ENCODE measurements at places on chromosomes 4 and X.

- DNase-seq = no peak
Measured at GRCh38 chr4:3031357-3032082, 42.8 kb downstream of the HTT-AS start.

DNA sequence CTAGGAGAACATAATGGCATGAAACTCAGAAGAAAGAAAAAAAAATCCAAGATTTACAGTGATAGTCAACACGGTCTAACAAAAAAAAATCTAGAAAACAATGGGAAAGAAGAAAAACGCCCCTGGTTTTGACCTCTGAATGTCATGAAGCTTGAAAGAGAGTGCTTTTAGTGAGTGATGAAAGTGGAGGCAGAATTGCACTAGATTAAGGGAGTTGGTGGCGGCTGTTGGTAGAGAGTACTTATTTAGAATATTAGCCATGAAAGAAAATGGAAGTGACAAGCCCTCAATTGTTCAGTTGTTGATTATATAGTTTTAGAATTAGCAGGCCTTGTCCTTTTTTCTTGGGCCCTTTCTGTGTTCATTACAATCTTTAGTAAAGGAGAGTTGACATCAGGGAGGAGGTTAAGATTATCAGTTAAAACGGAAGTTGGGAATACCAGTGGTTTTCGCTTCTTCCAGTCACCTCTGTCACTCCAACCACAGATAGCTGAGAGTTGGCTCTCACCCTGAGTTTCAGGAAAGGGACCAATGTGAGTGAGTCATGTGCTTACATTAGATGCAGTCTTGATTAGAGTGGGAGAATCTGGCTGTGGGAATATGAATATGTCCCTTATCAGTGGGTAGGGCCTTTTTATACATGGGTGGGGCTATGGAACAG is 29.7 kb downstream of the EREG start:
- peak; percentile 75 for DNase-seq

- DNase-seq = no peak
Measured at GRCh38 chr4:94345969-94346368, 3.3 kb upstream of the HPGDS start.

DNA sequence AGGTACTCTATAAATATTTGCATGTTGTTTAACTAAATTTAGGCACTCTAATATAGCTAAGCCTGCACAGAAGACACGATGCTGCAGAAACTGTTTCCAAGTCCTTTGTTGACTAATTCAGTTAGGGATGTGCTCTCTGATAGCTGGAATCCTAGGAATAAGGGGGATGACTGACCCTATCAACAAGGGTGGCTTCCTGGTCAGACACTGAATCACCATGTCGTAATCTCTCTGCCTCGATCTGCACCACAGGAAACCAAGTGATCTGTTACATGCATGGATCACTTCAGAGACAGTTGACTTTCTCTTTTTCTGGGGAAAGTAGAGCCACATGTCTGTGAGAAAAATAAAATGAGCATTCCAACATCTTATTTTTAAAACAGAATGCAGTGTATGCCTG is 169.1 kb downstream of the GUCY2F start:
- DNase-seq = no peak

GRCh38 chr4:115234405-115235093 is 121.1 kb upstream of the NDST4 start:
- no peak for DNase-seq

- no peak for DNase-seq
Measured at GRCh38 chrX:2578864-2579263, 78.1 kb upstream of the DHRSX start.

Measured in fibroblast of the aortic adventitia (primary cell).